Sigmoid colon (tissue), 7 donors: ENCODE measurements at places on chromosomes 4 and X. TPM values are rescaled to one million over a fixed set of nuclear protein-coding genes. Genes with fewer than 3 reads are reported as not detected.

DNA sequence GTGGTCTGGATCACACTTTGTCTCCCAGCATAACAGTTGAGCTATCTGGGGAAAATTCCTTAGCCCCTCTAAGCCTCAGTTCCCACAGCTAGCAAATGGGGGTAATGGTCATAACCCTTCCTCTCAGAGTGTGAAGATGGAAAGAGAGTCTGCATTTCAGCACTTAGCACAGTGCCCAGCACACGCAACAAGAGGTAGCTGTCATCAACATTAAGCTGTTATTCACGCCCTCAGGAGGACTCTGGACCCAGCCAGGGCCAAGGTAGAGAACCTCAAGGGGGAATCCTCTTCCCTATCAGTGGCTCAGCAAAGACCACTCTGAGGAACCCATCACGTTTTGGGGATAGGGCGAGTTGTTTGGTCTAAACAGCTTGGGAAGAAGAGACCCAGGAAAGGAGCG lies 258.6 kb downstream of the FBXW7 start:
- no peak for DNase-seq

DNA sequence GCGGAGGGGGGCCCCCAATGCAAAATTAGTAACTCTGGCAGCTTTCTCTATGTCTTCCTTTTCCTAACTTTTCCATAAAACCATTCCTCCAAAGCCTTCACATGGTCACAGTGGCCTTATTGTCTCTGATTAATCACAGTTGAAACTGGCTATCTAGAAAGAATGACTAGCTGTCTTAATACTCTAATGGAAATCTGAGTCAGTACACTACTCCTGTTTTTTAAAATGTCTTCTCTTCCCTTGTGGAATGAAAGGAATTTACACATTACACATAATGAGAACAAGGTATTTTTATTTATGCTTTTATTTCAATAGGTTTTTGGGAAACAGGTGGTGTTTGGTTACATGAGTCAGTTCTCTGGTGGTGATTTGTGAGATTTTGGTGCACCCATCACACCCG lies 66.3 kb upstream of the PUDP start:
- DNase-seq, result no peak

DNA sequence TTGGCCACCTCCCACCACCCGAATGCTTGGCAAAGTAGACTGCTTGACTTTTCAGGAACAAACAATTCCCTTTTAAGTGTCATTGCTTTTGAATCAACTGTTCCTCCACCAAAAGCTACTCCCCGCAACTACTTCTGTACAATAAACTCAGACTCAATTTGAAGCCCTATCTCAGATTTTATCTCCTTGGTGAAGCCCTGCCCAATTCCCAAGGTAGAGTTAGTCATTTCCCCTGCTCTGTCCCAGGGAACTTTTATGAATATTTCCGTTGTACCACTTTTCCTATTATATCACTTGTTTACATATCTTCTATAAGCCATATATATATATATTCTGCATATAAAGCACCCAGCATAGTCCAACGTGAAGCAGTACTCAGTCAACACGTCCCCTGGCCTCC lies 102.8 kb downstream of the C4orf51 start:
- DNase-seq, result no peak

GRCh38 chr4:116243431-116243830 lies 841.9 kb downstream of the TRAM1L1 start:
- DNase-seq, result no peak

DNA sequence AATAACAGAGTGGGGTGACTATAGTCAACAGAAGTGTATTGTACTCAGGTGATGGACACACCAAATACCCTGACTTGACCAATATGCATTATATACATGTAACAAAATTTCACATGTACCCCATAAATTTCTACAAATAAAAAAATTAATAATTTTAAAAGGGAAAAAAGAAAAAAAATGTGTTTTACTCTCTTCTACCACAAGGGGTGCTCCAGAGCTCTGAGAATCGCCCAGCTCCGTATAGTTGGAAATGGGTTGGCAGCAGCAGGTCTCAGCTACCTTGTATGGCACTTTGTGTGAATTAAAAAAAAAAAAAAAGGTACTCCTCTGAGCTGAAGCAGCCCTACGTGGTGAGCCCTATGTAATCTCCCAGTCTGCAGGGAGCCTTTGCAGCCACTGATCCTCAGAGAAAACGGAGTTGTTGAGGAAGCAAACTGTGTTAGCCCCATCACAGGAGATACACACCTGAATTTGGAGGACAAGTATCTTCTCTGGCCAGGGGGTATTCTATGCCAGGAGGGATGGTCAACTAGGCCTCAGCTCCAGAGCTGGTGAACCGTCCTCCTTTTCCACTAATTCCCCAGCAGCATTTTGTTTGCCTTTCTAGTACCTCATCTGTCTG lies 17.2 kb upstream of the POLA1 start:
- DNase-seq, result no peak

DNA sequence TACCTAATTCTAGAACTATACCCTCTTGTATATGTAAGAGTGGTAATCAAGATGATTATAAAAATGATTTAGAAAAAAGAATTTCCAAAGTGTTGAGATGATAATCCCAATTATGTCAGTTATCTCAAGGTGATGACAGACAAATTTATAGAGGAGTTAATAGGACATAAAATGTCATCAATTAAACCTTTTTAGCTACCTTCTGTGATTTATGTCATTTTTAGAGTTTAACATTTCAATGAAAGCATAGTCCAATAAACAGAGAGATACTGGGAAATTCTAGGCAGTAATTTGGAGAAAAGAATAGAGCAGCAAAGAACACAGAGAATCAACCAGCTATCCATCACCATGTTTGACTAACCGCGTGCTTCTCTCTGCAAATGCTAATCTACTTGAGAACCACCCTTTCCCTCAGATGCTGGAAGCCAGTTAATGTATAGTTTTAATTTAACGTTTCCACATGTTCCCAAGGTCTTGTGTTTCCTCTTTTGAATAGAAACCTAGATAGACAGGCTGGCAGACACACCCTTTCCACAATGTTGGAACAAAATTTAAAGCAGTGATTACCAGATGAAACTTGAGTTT lies 433.1 kb upstream of the FAM241A start:
- DNase-seq, result no peak

GRCh38 chr4:113623274-113623894 lies 138.2 kb downstream of the CAMK2D start:
- no peak for DNase-seq

DNA sequence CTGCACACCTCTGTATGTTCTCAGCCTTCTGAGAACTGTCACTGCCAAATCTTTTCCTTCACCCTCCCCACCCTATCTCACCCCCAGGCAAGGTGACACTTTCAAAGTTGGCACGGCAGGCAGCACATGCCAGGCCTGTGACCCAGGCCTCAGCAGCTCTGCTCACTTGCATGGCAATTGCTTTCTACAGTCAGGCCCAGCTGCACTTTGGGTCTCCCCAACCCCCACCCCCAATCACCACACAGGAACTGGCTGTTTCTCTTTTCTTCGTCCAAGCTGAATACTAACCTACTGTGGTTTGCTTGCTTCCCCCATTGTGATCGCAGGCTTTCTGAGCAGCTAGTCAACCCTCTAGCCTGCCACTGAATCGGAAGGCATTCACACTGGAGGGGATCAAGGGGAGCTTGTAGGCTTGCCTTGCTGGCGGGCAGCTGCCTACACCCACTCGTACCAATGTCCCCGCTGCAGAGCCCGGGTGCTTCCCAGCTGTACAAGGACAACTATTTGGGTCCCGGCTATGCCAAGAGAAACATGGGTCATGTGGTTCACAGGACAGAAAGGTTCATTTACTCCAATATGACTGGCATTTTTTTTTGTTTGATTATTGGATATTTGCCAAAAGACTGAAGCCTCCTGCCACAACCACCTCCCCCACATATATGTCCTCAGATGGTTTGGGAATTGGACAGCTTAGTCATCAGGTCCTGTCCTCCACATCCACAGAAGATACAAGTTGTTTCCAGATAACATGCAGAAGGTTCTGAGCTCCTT lies 28.1 kb downstream of the SLC25A43 start:
- DNase-seq, result no peak

- no peak for DNase-seq
Measured at GRCh38 chr4:104352211-104352610, 142.5 kb downstream of the CXXC4 start.

Gene COL4A5
- total RNA-seq, result 19.4 TPM

DNA sequence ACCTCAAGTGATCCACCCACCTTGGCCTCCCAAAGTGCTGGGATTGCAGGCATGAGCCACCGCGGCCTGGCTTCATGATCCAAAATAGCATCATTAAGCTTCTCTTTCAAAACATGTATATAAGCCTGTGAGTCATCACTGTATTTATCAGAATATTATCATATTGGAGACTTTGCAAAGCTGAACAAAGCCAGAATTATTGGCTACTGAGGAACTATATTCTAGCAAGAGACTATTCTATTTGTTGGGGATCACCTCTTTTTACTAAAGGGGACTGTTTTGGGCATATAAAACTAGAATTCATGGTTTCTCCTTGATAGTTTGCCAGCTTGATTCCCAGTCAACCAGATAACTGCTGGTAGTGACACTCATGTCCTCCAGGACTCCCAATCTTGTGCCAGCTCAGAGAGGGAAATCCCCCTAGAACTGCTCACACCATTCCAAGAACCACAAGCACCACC lies 40.1 kb downstream of the TET2 start:
- DNase-seq, result no peak

GRCh38 chr4:122212880-122213279 lies 60.7 kb downstream of the BLTP1 start:
- DNase-seq, result no peak

Gene ATP11C
- total RNA-seq, result 17.2 TPM

DNA sequence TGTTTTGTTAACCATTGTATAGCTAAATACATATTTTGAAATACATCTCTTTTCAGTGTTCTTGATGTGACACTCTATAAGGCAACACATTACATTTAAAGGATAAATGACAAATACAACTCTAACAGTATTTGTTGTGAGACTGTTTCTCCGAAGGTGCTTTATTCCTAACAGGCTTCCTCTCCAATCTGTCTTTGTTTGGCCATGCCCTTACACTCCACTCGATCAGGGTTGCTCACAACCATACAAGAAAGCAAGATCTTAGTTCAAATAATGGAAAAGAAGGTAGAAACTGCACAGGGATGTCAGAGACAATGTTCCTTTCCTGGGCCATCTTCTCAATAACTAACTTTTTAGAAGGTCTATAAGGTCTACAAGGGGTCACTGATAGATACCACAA lies 36.5 kb downstream of the AMMECR1 start:
- no peak for DNase-seq

- DNase-seq, result peak; percentile 66
Measured at GRCh38 chr4:244471-244870, 60.8 kb downstream of the ZNF732 start.

DNA sequence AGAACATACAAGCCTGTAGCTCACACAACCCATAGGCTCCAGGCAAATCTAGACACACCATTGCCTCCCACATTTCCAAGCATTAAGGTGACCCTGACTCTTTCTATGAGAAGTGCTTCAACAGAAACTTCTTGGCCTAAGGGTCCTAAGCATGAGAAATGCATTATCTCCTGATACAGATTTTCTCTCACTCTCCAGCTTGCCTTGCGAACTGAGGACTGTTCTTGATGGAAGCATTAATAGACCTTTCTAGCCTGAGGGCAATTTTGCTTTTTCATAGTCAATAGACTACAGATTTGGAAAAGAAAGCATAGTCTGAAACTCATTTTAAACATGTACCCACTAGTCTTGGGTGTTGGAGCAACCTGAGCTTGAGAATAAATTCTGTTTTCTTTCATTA lies 1801.3 kb upstream of the PCDH7 start:
- DNase-seq, result no peak

GRCh38 chrX:20320461-20321159 lies 53.9 kb upstream of the RPS6KA3 start:
- no peak for DNase-seq

DNA sequence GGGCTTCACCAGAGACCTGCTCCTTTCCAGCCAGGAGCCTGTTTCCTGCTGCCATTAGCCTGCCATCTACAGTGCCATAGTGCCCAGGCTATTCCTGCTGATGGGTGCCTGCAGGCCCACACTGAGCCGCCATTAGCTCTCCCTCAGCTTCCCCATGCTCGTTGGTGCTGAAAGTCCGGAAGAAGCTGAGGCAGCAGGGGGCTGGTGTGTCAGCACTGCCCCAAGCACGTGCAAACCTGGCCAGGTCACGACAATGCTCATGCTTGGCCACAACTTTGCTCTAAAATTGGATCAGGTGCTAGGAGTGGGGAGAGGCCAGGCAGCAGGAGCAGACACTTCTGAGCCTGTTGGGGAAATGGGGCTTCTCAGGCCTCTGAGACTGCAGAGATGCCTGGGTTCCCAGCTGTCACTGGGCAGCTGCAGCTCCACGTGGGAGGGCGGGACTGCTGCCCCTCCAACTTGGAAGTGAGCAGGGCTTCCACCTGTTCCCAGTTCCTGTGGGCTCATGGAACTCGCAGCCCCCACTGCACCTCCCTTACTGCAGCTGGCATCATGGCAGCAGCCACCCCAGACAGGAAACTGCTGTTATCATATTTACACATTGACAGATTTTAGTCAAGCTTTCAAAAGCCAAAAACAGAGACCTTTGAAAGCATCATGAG lies 913.9 kb downstream of the FSTL5 start:
- no peak for DNase-seq

Gene NPY5R
- not detected for total RNA-seq

DNA sequence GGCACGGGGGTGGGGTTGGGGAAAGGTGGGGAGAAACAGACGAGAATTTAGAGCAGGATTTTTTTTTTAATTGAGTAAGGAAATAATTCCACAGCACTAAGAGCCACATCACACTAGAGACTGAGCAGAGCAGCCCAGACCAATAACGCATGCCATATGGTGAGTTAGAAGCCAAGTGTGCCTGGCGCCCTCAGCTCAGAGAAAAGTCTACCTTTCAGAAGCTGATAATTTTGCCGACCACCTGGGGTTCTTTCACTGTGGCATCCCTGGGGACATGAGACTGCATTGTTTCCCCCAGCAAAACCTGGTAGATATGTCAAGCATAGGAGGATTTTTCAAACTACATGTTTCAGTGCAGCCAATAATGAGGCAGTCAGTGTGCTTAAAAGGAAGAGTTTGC lies 516.8 kb downstream of the SMARCA1 start:
- DNase-seq, result no peak

GRCh38 chr4:25949173-25949748 lies 35.2 kb downstream of the SMIM20 start:
- DNase-seq, result no peak

DNA sequence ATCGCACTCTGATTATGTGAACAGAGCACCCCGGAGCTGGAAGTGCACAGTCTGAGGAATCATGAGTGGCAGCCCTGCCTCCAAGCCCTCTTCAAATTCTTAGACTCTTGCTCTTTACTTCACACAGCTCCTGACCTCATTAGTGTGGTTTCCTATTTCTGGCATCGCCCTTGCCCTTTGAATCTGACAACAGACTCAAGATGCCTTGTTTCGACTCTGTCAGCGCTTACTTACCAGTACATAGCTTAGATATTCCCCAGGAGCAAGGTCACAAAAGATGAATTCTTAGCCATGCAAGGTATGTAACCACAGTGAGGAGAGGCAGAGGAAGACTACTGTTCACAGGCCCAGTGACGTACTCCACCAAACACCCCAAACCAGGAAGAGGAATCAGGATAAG lies 167.2 kb downstream of the KDR start:
- DNase-seq, result no peak

Gene F11
- not detected for total RNA-seq
